ENCODE measurements at places on chromosomes 12 and 14. TPM values are rescaled to one million over a fixed set of nuclear protein-coding genes. Genes with fewer than 3 reads are reported as not detected.

DNA sequence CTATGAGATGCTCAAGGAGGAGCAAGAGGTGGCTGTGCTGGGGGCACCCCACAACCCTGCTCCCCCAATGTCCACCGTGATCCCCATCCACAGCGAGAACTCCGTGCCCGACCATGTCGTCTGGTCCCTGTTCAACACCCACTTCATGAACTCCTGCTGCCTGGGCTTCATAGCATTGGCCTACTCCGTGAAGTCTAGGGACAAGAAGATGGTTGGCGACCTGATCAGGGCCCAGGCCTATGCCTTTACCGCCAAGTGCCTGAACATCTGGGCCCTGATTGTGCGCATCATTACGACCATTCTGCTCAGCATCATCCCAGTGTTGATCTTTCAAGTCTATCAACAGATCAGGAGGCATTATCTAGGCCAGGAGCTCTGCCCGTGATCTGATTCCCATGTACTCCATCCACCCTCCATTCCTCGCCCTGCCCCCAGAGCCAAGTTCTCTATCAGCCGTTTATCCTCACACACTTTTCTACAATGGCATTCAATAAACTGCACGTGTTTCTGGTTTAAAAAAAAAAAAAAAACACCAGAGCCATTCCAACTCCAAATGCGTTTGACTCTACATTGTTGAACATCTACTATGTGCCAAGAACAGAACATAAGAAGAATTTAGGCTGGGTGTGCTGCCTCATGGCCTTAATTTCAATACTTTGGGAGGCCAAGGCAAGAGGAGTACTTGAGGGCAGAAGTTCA is 17.5 kb downstream of the ATXN2 start:
- no peak for DNase-seq

Gene DICER1
- total RNA-seq, result 59.4 TPM

GRCh38 chr14:80415636-80416035 is 204.3 kb upstream of the DIO2 start:
- no peak for DNase-seq

DNA sequence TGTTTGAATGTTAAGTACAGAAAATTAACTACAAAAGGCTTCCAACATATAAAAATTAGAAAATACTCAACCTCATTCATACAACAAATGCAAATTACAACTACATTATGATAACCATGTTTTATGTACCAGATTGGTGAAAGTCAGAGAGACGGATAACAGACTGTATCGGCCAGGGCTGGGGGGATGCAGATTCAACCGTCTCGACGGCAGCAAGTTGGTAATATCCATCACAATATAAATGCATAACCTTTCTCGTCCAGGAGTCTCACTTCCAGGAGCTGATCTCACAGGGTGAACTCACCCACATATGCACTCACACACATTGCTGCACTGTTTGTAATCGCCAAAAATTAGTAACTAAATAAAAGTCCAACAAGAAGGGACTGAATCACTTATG is 89.4 kb downstream of the ITPK1 start:
- DNase-seq, result no peak

DNA sequence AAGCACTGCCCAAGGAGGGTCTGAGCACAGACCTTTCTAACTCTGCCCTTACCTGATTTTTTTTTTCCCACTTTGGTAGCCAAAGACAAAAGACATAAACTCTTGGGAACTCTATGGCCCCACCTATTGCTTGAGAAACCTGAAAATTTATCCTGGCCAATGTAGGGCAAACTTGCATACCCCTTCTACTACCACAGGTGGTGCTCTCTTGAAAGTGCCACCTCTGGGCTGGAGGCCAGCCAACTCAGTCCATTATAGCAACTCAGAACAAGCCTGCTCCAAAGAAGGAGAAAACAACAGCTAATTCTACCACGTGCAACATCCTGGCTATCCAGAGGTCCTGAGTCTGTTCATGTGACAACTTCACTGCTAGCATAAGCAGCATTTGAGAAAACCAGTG is 55.7 kb upstream of the ABCD2 start:
- no peak for DNase-seq
